Ovary (tissue), 10 donors: ENCODE measurements at places on chromosomes 6 and 20. TPM values are rescaled to one million over a fixed set of nuclear protein-coding genes. Genes with fewer than 3 reads are reported as not detected.

- DNase-seq, result no peak
These were observed 18.2 kb upstream of the MYB start for GRCh38 chr6:135162678-135163439.

GRCh38 chr6:13289789-13290318, 38.5 kb downstream of the TBC1D7 start:
- DNase-seq, result no peak

PPIL6 gene
- total RNA-seq, result 13.0 TPM

TAGAP gene
- total RNA-seq, result 0.95 TPM

GRCh38 chr20:49516916-49517804, 34.7 kb upstream of the KCNB1 start:
- no peak for DNase-seq

DNA sequence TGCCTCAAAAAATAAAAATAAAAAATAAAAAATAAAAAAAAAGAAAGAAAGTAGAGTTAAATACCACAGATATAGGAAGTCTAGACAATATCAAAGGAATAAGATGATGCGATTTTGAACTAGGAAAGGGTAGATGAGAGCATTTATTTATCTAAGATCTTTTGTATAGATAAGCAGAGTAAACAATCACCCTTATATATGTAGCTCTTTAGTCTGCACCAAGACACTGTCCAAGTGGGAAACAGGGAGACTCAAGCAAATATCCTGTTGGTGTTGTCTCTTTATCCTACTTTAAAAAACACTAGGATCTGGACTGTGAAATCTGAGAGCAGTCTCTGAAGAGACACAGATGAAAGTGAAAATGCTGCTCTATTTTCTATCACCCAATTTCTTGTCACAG, 587.0 kb upstream of the FLRT3 start:
- no peak for DNase-seq

- no peak for DNase-seq
These were observed 101.8 kb upstream of the NHSL1 start for GRCh38 chr6:138601128-138601527.

GRCh38 chr6:14885498-14885897, 360.4 kb upstream of the JARID2 start:
- no peak for DNase-seq

FLRT3 gene
- 6.7 TPM for total RNA-seq

DNA sequence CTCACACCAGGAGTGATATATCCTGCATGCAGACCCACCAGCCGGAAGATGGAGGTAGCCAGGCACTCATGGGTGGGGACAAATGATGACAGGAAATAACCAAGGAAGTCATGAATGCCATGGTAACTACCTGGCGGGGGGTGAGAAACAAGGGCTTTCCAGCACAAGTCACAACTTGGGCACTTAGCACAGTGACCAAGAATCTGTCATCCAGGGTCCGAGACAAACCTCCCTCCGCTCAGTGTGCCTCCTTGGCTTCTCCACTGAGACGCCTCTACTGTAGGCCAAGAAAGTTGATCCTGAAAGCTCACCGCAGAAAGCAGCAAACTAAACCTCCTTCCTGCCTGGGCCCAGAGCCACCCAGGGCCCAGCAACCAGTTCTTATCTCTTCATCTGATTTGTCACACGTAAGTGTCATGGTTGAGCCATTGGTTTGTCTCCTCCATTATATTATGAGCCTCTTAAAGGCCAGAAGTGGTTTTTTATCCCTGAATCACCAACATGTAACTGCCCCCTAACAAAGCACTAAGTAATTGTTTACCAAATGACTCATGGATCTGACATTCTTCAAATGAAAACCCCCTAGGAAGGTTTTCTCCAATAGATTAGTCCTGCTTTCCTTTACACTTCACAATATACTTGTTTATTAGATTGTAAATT, 84.3 kb upstream of the TAB2 start:
- no peak for DNase-seq

GRCh38 chr20:51001430-51002265, 21.3 kb downstream of the KCNG1 start:
- DNase-seq, result no peak

RNF182 gene
- 1.8 TPM for total RNA-seq

HLA-DQA2 gene
- 4.4 TPM for total RNA-seq

MEI4 gene
- 0.05 TPM for total RNA-seq

DNA sequence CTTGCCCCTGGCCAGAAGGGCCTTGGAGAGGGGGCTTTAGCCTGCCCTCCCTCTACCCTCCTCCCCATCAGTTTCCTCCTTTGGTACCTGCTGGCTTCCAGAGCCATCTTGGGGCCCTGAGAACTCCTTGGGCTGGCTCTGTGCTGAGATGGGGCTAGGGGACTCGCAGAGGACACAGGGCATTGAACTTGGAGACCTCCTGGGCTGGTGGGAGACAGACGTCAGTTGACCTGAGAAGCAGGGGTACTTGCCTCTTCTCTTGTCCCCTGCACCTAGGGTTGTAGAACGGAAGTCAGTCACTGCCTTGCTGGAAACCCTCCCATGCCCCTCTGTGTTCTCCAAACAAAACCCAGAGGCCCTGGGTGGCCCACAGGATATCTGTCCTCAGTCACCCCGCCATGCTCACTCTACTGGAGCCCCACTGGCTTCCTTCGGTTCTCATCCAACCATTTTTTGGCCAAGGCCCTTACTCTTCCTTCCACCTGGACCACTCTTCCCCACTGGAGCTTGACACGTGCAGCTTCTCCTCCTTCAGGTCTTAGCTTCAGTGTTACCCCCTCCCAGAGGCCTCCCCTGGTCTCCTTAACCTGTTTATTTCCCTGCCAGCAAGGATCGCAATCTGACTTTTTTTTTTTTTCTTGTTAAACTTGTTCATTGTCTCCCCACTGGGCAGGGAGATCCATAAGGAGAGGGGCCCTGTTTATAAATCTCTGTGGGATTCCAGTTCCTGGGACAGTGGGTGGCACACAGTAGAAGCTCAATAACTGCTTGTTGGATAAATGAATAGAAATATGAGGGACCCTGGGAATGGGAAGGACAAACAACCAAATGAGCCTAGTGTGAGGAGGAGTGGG, 971 bp downstream of the RBCK1 start:
- DNase-seq, result no peak

DNA sequence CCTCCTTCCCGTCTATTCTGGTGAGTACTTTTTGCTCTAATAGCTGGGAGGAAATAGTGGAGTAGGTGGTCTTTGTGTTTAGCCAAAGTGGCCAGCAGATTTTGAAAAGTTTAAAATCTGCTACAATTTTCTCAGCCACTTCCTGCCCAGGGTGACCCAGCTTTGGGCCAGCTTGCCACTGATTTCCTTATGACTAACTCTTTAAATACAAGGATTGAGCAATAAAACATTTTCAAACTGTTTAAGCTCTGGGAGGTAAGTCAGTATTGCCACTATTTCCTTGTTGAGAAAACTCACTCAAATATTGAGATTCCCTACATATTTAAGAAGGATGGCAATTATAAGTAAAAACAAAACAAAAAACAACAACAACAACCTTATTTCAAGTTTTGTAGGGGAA, 54.5 kb downstream of the TRMT11 start:
- no peak for DNase-seq

- no peak for DNase-seq
These were observed 16.6 kb downstream of the NRSN2 start for GRCh38 chr20:363319-364078.

JPH2 gene
- total RNA-seq, result 4.5 TPM

DNA sequence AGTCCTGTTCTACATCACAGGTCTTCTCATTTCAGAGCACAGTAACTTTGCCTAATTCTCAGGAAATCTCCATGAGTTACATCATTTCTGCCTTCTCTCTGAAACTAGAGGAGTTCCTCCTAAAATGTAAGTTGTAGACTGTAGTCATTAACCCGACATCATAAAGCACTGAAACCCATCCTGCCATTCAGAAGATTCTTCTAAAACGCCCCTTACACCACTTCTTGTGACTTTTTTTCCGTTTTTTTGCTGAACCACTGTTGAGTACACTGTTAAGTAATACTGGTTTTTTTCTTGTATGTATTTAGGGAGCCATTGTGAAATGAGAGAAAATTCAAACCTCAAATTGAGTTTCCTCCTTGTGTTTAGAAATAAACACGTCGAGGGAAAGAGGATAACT, 117.3 kb downstream of the MAP3K4 start:
- no peak for DNase-seq

DNA sequence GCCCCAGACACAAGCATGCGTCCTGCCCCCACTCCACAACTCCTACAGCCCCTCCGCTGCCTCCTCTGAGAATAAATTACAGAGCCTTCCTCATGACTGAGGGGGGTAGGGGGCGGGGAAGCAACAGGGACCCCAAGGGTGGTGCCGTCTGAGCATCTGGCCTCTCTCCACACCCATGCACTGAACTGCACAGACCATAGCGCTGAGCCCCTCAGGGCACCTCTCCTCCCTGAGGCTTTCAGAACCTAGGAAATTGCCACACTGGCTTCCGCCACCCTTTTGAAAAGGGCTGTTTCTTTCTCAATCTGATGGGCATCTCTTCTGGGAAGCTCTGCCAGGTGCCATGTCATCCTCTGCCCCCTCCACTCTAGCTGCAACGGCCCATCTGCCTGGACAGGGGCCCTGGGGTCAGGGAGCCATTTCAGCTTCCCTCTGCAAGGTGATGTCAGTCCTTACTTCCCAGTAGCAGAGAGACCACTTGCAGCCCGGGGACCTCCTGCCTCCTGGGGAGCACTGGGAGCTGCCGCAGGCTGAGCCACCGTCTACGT, 2.5 kb downstream of the CST7 start:
- DNase-seq, result no peak

DEFB115 gene
- total RNA-seq, result not detected

LRFN2 gene
- 1.3 TPM for total RNA-seq

DNA sequence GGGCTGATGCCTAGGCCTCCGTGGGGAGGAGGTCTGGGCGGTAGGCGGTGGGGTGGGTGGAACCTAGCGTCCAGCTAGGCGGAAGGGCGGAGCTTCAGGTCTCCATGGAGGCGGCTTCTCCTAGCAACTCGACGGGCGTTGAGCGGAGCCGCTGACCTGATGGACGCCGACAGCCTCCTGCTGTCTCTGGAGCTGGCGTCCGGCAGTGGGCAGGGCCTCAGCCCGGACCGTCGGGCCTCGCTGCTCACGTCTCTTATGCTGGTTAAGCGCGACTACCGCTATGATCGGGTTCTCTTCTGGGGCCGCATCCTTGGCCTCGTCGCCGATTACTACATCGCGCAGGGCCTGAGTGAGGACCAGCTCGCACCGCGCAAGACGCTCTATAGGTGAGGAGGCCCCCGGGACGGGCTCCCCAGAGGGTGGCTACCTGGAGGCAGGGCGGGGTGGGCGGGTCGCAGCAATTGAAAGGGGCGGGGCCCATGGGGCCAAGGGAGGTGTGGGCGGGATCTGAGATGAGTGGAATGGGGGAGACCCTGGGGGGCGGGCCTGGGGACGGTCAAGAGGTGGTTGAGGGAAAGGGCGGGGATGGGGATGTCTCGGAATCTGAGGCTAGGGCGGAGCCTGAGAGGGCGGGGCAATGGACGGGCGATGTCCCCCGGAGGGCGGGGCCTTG, at the start of gene RSPH9:
Gene RSPH9, plus strand, starts transcription at position 97 of the 673 bp plus-strand sequence. Its CDS starts 63 bp downstream, at position 160.
- peak; percentile 65 for DNase-seq

GRCh38 chr6:44680202-44680720, 292.8 kb downstream of the CDC5L start:
- no peak for DNase-seq

MUC22 gene
- total RNA-seq, result not detected

GRCh38 chr6:46781478-46782378, 11.5 kb upstream of the MEP1A start:
- DNase-seq, result no peak

FAM184A gene
- 5.8 TPM for total RNA-seq

WDR46 gene
- total RNA-seq, result 43.8 TPM

- no peak for DNase-seq
These were observed 90.5 kb upstream of the PRSS16 start for GRCh38 chr6:27156874-27157458.

HLA-DQB1 gene
- total RNA-seq, result 7.7 TPM

DNA sequence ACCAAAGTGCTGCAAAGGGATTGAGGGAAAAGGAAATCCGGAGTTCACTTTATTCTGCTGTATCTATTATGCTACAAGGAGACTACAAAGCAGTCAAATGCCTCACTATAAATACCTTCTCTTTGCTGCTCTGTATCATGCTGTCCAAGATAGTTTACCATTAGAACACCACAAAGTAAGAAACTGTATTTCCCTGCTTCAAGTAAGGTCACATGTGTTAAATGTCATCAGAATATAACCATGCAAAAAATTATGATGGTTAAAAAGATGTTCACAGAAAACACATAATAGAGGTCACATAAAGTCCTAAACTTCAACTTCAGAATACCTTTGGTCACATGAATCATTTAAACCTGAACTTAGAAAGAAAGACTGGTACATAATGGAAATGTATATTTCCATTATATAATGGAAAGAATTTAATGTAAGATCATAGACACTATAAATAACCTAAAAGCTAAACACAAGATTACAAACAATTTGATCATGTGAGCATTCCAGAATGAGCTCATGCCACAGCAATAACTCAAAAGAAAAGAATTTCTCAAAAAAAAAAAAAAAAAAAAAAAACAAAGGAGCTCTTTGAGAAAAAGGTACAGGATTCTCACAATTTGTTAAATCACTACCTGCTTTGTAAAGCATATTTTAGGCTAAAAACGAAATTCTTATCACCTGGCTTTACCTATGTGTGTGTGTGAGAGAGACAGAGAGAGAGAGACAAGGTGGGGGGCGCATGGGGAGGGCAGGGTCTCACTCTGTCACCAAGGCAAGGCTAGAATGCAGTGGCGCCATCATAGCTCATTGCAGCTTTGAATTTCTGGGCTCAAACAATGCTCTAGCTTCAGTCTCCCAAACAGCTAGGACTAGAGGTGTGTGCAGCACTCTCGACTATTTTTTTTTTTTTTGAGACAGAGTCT, 58.7 kb downstream of the KIF13A start:
- DNase-seq, result no peak

GRCh38 chr20:47067776-47068175, 173.1 kb downstream of the EYA2 start:
- DNase-seq, result no peak
